ENCODE measurements at places on chromosomes 2 and 18.

DNA sequence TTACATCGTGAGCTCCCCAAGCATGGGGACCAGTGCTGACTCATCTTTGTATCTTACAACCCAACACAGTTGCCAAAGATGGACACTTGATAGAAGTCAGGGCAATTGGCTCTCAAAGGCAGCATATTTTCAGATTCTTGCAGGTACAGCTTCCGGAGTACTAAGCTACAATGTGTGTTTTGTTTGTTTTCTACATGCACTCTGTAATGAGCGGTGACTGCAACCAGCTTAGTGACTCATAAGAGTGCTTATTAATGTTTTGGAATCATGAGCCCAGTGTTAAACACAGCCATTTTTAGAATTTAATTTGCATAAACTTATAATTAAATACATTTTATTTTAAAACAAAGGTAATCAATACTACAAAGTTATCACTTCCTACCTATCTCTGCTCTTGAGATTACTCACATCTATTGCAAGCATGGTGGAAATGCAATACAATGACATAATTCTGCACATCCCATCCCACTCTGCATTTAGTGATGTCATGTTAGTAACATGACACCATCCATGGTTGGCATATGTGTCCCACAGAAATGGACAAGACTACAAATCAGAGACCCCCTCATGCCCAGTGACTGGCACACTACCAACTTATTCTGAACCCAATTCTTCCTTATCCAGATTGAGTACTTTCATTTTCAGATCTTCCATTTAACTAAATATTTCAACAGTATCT lies 399.8 kb upstream of the ST6GAL2 start:
- DNase-seq = no peak

- no peak for DNase-seq
These were observed 572.0 kb upstream of the LINC00305 start for GRCh38 chr18:64720781-64721464.

DNA sequence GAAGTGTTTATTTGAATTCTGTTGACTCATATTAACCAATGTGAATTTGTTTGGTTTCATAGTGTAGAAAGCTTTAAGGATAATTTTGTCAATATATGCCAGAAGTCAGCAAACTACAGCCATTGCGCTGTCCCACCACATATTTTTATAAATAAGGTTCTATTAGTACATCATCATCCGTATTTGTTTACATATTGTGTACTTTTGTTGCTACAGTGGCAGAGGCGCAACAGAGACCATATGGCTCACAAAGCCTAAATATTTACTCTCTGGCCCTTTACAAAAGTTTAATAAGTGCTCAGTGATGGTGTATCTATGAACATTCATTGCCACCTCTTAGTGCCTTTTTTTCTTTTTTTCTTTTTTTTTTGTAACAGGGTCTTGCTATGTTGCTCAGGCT lies 6.4 kb downstream of the ERLEC1 start:
- DNase-seq = no peak

DNA sequence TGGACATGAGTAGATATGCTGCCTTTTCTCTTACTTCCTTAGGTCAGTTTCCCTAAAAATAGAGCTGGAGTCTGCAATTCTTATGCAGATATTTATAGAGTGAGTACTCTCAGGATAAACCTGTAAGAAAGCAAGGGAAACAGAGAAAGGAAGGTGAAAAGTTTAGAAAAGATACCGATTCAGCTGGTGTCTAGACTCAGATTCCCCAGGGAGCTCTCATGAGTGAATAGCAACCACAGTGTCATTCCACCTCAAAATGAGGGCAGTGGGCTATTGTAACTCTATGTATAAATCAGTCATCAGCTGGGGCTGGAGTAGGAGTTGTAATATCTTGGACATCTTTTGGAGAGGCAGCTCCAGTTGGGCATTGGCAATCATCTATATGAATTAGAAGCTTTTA lies 1485.1 kb upstream of the TMEFF2 start:
- no peak for DNase-seq

- no peak for DNase-seq
These were observed 7.7 kb downstream of the MAPRE3 start for GRCh38 chr2:26978061-26978596.

- no peak for DNase-seq
These were observed 42.7 kb upstream of the ALPP start for GRCh38 chr2:232335859-232336215.

DNA sequence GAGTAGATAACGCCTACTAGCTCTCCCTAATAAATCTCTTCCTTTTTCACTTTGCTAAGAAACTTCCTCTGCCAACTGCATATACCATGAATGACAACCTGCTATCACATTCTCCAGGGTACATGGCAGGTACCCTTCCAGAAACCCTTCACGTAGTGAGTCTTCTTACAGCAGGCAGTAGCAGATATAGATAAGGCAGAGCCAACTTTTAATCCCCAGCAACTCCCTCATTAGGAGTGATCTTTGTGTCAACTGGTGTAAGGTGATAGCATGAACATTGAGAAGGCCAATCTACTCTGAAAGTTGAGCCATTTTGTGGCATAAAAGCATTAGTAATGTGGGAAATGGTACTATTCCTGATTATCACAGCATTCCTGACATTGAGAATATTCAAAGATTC lies 5.7 kb upstream of the STK17B start:
- DNase-seq = no peak

DNA sequence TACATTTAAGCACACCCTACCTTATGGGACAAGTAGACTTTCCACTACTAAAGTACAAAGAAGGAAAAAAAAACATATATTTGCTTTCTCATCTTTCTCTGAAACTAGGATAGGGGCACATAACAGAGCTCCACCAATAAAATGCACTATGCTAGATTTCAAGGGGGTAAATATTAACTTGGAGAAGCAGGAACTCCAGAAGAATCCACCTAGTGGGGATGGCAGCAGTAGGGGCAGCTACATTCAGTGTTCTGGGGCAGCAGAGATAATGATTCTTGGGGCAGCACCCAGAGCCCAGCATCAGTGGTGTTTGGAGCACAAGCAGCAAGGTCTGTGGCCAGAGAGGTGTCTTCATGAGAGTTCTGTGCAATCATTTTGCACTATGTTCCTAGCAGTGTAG lies 64.7 kb downstream of the DTNB start:
- DNase-seq = no peak

DNA sequence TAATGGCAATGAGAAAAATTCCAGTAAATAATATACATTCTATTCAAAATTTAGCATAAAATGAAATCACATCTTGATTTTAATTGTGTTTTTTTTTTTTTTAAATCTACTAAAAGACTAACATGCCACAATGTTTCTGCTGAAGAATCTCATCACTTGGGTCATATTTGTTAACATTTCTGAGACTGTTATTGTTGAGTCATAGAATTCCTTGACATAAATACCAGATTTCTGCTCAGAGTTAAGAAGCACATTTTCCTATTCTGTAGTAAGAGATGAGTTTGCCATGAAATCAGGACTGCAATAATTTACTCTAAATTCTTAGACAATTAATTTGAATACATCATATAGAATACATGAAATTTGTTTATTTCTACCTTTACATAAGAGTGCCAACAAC lies 154.9 kb upstream of the KYNU start:
- DNase-seq = no peak

DNA sequence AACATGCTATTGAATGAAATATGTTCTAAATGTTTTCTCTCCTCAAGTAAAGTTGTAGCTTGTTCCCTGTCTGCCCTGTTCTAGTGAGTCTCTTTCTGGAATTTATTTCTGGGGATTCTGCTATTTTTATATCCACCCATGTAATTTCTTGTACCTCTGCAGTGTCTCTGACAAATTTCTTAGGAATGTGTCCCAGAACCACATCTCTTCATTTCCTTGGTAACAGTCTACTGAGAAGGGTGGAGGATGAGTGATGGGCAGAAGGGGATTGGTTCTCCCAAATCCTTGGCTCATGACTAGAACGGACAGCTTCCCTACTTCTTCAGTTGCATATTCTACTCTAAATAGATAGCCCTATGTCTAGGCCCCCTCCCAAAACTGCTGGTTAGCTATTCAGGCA lies 490.6 kb upstream of the LINC00305 start:
- DNase-seq = no peak

GRCh38 chr2:134737671-134738070 lies 18.9 kb upstream of the TMEM163 start:
- no peak for DNase-seq

DNA sequence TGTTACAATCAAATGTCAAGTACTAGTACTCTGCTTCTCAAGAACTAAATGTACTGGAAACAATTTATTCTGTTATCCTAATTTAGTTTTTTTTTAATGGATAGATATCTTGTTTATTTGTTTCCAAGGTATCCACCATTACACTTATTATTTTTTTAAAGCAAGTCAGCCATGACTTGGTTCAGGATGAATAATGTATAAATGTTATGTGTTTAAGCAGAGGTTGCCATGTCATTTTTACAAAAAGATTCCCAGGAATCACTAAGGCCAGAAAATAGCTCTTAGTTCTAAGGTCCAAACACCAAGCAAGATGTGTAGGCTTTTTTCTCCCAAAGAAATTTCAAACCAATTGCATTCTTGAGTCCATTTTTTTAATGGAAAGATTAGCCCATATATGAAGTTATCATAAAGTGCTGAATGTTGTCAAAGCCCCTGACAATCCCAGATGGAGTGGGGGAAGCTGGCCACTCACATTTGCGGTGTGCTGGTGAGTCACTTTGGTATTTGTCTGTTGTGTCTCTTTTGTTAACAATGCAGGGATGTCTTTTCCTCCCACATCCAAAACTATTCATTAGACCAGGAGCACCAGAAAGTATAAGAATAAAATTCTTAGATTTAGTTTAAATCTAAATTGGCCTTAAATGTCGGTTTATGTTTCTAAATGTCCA lies 158.9 kb downstream of the COL6A3 start:
- DNase-seq = no peak

- no peak for DNase-seq
These were observed 104.1 kb upstream of the SEC11C start for GRCh38 chr18:59035591-59035990.

DNA sequence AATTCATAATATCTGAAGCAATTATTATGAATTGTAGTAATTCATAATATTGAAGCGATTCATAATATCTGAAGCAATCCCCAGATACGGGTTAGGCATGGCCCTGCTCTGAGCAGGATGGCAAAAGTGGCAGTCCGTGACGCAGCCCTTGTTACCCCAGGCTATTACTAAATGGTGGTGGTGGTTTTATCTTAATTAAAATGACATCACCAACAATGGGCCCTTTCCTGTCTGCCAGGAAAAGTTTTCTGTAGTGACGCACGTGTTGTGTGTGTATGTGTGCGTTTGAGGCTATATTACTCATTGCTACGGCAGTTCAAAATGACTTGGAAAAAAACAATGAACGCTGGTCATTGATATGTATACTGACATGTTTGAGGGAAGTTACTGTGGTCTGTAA lies 10.6 kb upstream of the MOCOS start:
- DNase-seq = no peak

GRCh38 chr18:42094875-42095274 lies 139.8 kb downstream of the PIK3C3 start:
- DNase-seq = no peak

DNA sequence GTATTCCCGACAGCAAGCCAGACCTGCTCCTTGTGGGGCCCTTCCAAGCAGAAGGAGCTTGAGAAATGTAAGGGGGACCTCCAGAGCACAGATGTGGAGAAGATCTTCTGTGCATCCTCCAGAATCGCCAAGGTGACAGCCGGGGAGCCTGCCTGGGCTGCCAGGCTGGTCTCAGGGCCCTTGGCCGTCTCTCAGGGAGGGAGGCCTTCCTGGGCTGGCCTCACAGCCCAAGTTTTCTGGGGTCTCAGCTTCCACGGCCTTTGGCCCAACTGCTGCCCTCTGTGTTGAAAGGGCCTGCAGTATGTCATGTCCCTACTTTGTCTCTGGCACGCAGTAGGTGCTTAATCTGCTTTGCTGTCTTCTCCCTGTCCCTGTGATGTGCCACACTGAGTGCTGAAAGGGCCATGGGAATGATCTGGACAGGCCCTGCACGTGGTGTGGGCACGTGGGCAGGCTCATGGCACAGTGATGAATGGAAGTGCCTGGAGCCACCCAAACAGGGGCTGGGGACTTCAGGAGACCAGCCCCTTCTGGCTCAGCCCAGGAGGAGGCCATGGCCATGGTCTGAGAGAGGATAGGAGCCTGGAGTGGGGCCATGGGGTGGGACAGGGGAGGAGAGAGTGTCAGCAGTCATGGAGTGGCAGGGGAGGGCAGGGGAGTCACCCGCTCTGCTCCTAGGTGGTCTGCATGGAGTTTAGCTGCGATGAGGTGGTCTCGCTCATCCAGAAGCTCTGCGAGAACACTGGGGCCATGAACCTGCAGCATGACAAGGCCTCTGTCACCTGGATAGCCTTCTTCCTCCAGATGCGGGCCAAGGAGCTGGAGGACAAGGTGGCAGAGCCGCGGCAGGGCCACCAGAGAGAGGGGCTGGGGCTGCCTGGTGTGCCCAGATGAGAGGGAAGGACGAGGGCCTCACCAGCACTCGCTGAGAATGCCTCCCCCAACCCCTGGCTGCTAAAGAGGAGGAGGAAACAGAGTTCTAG lies 35.4 kb downstream of the HJURP start:
- no peak for DNase-seq

DNA sequence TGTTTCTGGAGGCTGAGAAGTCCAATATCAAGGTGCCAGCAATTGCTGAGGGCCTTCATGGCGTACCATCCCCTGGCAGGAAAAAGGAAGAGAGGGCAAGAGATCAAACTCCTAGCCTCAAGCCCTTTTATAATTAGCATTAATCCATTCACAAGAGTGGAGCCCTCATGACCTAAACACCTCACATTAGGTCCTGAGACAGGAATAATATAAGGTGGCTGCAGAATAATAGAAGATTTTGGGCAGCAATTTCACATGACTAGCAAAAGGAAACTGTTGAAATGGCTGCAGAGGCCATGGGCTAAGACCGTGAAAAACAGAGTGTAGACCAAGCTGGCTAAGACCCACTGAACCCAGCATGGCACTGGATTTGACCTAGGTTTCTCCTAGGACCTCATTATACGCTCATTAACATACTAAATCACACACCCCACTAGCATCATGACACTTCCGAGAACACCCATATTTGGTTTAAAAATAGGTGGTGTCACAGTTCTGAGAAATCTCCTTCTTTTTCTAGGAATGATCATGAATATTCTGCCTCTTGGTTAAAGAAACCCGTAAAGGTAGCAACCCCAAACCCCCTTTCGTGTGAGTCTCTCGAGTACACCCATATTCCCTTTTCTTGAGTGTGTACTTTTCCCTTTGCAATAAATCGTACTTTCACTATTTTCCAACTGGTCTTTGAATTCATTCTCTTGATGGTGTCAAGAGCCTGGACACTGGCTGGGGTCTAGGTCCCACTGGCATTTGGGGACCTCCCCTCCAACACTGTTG lies 3.1 kb upstream of the MYCN start:
- no peak for DNase-seq

Data from bone marrow (tissue), 2 donors.